NCI-H2171 treated with DMSO at 0.1 percent for 48 hours (cell line): ENCODE measurements at places on chromosomes 6 and 20.

DNA sequence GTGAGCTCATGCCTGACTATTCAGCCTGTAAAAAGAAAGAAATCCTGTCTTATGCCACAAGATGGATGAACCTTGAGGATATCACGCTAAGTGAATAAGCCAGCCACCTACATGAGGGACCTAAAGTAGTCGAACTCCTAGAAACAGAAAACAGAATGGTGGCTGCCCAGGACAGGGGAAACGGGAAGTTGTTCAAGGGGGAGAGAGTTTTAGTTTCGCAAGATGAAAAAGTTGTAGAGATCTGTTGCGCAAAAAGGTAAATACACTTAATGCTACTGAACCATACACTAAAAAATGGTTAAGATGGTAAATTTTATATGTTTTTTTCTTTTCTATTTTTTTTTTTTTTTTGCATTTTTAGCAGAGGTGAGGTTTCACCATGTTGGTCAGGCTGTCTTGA, 74.1 kb upstream of the RALY start:
- DNase-seq = no peak

DNA sequence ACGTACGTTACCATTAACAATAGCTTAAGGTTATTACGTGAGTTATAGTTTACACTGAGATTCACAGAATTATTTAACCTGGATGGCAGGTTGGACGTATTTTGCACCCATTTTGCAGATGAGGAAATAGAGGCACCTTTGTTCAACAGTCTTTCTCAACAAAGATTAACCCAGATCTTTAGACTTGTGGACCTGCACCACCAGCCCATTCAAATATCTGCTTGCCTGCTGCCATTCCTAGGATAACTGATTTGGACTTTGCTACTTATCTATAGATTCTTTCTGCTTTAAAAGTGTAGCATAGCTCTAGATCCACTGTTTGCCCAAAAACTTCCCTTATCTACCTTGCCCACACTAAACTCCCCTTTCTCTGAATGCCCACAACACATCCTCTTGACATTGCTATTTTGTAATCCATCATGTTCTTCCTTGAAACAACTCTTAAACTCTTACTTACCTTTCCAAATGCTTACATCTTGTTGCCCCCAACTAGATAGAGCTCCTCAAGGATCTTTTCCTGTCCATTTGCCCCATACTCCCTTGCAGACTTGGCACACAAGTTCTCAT, 56.4 kb upstream of the TNFAIP3 start:
- DNase-seq = no peak

GRCh38 chr6:99613409-99613704, 6.7 kb downstream of the PRDM13 start:
- no peak for DNase-seq

- peak; percentile 25 for DNase-seq
These were observed 104.9 kb downstream of the TCP11 start for GRCh38 chr6:35036059-35036827.

- DNase-seq = no peak
These were observed 111.8 kb upstream of the ZFP64 start for GRCh38 chr20:52303281-52303950.

DNA sequence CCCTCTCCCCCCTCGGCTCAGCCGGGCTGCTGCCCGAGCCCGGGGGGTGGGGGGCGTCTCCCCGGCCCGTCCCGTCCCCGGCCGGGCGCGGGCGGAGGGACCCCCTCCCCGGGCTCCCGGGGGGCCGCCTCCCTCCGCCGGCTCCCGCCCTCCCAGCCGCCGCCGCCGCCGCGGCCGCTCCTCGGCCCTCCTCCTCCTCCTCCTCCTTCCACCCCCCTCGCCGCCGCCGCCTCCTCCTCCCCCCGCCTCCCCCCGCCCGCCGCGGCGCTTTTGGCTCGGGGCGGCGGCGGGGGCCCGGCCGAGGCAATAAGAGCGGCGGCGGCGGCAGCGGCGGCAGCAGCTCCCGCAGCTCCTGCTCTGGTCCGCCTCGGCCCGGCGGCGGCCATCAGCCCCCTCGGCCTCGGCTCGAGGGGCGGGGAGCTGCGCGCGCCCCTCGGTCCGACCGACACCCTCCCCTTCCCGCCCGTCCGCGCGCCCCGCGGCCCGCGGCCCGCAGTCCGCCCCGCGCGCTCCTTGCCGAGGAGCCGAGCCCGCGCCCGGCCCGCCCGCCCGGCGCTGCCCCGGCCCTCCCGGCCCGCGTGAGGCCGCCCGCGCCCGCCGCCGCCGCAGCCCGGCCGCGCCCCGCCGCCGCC, 38.7 kb downstream of the GNAS start:
- DNase-seq = peak; percentile 76

DNA sequence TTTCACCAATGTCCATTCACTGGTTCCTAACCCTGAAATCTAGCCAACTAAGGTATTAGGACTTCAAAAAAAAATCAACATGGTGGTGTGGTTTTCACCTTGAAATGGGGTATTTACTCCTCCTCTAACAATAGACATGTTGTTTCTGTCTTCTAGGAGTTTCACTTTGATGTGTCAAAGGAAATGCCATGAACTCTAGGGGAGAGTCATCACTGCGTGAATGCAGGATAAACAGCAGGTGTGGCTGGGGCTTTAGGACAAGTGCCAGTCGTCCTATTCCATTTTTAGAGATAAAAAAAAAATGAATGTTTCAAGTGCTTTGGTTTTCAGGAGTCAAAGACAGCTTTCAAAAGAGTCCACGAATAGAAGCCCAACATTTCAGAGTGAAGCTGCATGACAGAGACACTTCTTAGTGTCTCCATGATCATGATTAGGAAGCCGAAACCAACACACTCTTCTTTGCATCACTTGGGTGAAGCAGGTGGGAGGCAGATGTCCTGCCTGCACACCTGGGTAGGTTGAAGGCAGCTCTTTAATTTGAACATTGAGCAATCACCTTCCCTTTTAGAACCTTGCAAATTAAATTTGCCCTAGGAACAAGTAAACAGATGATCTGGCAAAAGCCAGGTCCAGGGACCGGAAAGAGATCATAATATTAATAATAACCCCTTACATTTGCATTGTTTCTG, 328.5 kb upstream of the PRDM1 start:
- DNase-seq = peak; percentile 51

- no peak for DNase-seq
These were observed 188.4 kb downstream of the TRDN start for GRCh38 chr6:123448306-123448884.

- no peak for DNase-seq
These were observed 39.5 kb downstream of the SLC22A1 start for GRCh38 chr6:160160929-160161646.

DNA sequence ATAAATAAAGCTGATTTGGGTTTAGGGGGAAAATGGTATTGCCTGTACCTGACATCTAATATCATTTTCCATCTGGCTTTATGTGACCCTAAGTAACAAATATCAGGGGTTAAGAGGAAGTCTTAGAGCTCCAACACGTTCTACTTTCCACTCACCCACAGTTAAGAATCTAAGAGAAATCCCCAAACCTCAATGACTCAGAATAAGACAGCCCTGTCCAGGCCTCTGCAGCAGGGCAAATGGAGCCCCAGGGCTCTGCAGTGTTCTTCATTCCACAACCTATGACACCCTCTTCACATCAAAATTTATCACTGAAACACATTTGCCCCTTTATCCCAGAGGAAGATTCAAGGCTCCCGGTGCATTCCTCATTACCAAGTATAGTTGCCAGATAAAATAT, 20.3 kb upstream of the TENT5A start:
- no peak for DNase-seq

- no peak for DNase-seq
These were observed 46.7 kb downstream of the LRRN4 start for GRCh38 chr20:6007094-6007528.

- DNase-seq = no peak
These were observed 140.9 kb downstream of the THBS2 start for GRCh38 chr6:169112483-169113320.

DNA sequence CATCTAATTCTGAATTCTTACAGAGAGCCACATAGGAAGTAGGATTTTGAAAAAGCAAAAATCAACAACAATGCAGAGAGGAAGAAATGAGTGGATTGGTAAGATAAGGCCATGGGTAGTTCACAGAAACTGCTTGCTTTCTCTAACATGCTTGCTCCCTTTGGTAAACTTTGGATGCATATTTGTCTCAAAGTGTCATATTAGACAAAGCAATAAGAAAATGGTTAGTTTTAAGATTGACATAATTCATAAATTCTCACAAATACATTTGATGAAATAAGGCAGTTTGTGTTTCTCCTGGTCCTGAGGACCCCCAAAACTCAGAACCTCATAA, 31.7 kb downstream of the UTRN start:
- no peak for DNase-seq

DNA sequence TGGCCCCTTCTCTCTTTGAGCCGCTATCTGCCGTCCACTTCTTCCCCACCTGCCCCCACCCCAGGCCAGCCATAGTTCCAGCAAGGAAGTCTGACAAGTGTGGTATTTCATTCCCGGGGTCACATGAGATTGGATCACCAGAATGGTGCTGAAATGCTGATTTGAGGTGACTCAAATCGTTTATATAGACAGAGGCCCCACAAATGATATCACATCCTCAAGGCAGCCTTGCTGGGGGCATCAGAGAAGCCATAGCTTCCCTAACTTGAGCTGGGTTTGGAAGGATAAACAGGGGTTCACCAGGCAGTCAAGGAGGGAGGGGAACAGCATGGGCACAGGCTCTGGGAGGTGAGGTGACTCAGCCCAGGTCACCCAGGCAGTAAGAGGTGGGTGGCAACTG, 9.9 kb downstream of the SDCBP2 start:
- no peak for DNase-seq

DNA sequence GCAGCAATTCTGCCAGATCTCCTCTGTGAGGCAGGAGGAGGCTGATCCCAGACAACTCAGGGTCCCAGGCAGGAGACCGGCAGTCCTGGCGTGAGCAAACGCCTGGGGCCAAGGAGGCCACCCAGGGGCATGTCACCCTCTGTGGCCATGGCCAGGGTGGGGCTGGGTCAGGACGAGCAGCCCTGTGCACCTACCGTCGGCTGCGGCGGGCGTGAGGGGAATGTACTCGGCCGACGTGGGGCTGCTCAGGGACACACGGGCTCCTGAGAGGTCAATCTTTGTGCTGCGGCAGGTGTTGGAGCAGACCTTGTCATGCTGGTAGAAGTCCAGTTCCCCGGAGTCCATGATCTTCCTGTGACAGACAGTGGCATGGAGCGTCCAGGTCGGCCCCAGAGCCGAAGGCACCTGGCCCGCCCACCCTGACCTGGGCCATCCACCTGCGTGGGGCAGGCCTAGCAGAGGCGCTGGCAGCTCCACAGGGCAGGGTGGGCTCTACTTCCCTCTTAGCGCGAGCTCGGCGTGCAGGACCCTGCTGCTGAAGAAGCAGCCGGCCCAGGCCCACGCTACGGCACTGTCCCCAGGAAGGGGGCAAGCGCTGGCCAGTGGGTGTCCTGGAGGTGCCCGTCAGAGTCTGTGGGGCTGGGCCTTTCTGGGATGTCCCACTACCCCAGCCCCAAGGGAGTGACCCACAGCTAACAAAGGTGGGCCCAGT, 21.5 kb upstream of the HELZ2 start:
- no peak for DNase-seq

DNA sequence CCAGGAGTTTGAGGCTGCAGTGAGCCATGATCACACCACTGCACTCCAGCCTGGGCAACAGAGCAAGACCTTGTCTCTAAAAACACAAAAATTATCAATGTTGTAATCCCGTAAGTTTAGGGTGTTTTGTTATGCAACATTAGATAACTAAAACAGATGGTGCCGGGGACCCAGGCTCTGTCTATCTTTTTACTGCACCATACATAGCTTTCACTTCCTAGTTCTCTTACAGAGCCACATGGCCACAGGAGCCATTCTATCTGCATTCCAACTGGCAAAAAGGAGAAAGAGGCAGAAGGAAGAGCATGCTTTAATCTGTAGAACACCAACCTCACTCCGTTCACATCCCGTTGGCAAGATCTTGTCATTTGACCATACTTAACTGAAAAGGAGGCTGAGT, 5.4 kb upstream of the TCF15 start:
- DNase-seq = no peak

DNA sequence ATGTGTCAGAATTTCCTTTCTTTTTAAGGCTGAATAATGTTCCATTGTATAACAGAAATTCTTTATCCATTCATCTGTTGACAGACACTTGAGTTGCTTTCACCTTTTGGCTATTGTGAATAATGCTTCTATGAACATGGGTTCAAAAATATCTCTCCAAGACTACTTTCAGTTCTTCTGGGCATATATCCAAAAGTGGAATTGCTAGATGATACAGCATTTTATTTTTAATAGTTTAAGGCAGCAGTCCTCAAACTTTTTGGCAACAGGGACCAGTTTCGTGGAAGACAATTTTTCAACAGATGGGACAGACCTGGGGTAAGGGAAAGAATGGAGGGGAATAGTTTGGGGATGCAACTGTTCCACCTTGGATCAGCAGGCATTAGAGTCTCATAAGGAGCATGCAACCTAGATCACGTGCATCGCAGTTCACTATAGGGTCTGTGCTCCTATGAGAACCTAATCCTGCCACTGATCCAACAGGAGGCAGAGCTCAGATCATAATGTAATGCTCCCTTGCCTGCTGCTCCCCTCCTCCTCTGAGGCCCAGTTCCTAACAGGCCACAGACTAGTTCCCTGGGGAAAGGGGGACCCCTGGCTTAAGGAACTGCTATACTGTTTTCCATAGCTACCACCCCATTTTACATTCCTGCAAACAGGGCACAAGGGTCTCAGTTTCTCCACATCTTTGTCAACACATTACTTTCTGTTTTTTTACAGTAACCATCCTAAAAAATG, 239.9 kb upstream of the RNF217 start:
- no peak for DNase-seq

- DNase-seq = no peak
These were observed 33.9 kb upstream of the CMTR1 start for GRCh38 chr6:37399131-37399530.

DNA sequence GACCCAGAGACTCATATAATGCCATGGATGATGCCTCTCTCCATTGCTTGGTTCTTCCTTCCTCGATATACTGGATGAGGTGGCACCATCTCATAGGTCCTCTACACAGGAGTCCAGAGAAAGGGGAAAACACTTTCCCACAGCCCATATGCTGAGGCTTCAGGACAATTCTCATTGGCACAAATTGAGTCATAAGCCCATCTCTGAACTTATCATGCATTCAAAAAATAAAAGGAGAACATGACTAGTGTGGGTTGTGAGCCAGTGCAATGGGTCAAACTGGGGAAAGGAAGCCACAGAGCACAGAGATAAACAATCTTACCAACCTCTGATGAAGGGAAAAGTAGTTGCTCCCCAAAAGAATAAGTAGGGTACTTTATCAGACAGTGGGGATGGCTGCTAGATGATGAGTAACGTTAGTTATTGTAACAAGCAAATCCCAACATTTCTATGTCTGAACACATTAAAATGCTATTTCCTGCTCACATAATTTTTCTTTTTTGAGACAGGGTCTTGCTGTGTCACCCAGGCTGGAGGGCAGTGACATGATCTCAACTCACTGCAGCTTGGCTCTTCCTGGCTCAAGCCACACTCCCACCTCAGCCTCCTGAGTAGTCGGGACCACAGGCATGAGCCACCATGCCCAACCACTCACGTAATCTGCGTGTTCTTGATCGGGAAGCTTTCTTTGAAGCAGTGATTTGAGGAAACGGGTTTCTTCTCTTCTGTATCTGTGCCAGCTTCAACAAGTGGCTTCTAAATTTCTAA, 27.0 kb downstream of the SOD2 start:
- no peak for DNase-seq

- DNase-seq = peak; percentile 98
These were observed 184.3 kb downstream of the SOX4 start for GRCh38 chr6:21777846-21778245.
